ENCODE measurements at places on chromosomes 5 and 9.

- H3K27me3 ChIP-seq, result no peaks in the 10 kb centered on the region
- no peak overlapping the region for H3K4me3 ChIP-seq
- peaks cover 21% of the 10 kb centered on the region for H3K4me1 ChIP-seq
- peaks cover 9% of the 10 kb centered on the region for H3K36me3 ChIP-seq
Measured at GRCh38 chr5:116088062-116088461, 3.2 kb downstream of the COMMD10 start.

DNA sequence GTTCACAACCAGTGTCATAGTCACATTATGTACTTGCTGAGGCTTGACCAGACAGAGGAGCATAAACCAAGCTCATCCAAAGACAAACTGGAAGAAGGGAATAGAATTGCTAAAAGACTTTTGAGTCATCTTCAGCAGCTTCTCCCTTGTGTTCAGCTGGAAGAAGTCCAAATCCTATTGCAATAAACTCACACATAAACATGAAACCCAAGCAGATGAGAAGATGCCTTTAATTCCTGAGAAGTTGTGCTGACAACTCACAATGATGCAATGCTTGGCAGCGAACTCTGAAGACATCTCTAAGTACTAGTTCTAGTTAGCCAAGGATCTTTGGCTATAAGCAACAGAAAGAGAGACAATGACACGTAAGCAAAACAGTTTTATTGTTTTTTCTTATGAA lies 642.1 kb downstream of the KCTD16 start:
- no peaks in the 10 kb centered on the region for H3K4me1 ChIP-seq
- H3K27ac ChIP-seq, result no peak overlapping the region
- no peak for DNase-seq
- peaks cover 2% of the 10 kb centered on the region for H3K27me3 ChIP-seq
- peaks cover 3% of the 10 kb centered on the region for H3K36me3 ChIP-seq
- no peak overlapping the region for H3K4me3 ChIP-seq

GRCh38 chr5:76397200-76397599 lies 5.9 kb upstream of the IQGAP2 start:
- no peaks in the 10 kb centered on the region for H3K27me3 ChIP-seq
- no peaks in the 10 kb centered on the region for H3K36me3 ChIP-seq
- H3K27ac ChIP-seq, result no peak overlapping the region
- peaks cover 18% of the 10 kb centered on the region for H3K4me1 ChIP-seq

GRCh38 chr5:103272377-103272776 lies 13.8 kb downstream of the MACIR start:
- H3K36me3 ChIP-seq, result peaks cover 8% of the 10 kb centered on the region
- no peak for DNase-seq
- peak overlapping the region; percentile 34 for H3K27ac ChIP-seq

- no peaks in the 10 kb centered on the region for H3K36me3 ChIP-seq
- no peak overlapping the region for H3K4me3 ChIP-seq
- peak overlapping the region; percentile 94 for H3K27ac ChIP-seq
- peaks cover 37% of the 10 kb centered on the region for H3K4me1 ChIP-seq
- no peaks in the 10 kb centered on the region for H3K27me3 ChIP-seq
- no peak for DNase-seq
Measured at GRCh38 chr9:116493183-116493860, 193.8 kb upstream of the TRIM32 start.

GRCh38 chr9:29069376-29069775 lies 1496.1 kb upstream of the C9orf72 start:
- no peak overlapping the region for H3K27ac ChIP-seq
- no peaks in the 10 kb centered on the region for H3K36me3 ChIP-seq
- no peak overlapping the region for H3K4me3 ChIP-seq
- no peak for DNase-seq
- no peaks in the 10 kb centered on the region for H3K4me1 ChIP-seq
- peaks cover 3% of the 10 kb centered on the region for H3K27me3 ChIP-seq

DNA sequence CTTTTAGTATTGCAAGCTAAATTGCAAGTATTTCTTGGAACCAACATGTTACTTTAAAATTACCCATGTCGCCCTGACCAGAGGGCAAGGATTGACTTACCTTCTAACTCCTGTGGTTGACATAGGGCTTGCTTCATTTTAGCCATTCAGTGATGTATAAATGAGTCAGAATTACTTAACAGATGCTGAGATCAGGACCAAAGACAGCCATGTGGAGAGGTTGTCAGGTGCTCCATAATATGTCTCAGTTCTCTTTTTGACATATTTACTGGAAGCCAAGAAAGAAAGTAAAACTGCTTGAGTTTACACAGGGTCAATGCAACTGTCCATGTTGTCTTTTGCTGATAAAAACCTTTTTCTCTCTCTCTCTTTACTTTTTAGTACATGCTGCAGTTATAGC lies 33.2 kb downstream of the F2RL2 start:
- no peak overlapping the region for H3K4me3 ChIP-seq
- DNase-seq, result no peak
- no peak overlapping the region for H3K27ac ChIP-seq
- no peaks in the 10 kb centered on the region for H3K27me3 ChIP-seq
- H3K4me1 ChIP-seq, result peaks cover 4% of the 10 kb centered on the region
- no peaks in the 10 kb centered on the region for H3K36me3 ChIP-seq

DNA sequence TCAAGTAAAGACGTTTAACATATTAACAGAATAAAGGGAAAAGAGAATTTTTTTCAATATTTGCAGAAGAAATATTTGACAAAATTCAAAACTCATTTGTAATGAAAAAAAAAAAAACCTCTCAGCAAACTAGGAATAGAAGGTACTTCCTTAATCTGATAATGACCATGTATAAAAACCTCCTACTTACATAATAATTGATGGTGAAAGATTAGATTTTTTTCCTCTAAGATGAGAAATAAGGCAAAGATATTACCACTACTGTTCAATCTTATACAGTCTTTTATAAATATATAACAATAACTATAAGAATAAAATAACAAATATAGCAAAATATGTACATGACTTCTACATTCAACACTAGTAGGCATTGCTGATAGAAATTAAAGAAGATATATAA lies 424.6 kb upstream of the KLF4 start:
- H3K4me1 ChIP-seq, result no peaks in the 10 kb centered on the region
- peaks cover 4% of the 10 kb centered on the region for H3K27me3 ChIP-seq
- H3K4me3 ChIP-seq, result no peak overlapping the region
- H3K27ac ChIP-seq, result no peak overlapping the region
- no peak for DNase-seq

- H3K27ac ChIP-seq, result no peak overlapping the region
- H3K4me3 ChIP-seq, result no peak overlapping the region
- DNase-seq, result no peak
- H3K36me3 ChIP-seq, result no peaks in the 10 kb centered on the region
- peaks cover 42% of the 10 kb centered on the region for H3K4me1 ChIP-seq
Measured at GRCh38 chr5:125148706-125149105, 402.3 kb upstream of the ZNF608 start.

GRCh38 chr9:13646500-13647021 lies 367.1 kb upstream of the MPDZ start:
- no peak overlapping the region for H3K4me3 ChIP-seq
- peaks cover 9% of the 10 kb centered on the region for H3K36me3 ChIP-seq
- H3K27ac ChIP-seq, result no peak overlapping the region

GRCh38 chr9:37144762-37145161 lies 24.4 kb downstream of the ZCCHC7 start:
- no peaks in the 10 kb centered on the region for H3K27me3 ChIP-seq
- DNase-seq, result no peak
- peaks cover 5% of the 10 kb centered on the region for H3K4me1 ChIP-seq

GRCh38 chr9:134336228-134336627 lies 10.0 kb downstream of the RXRA start:
- no peaks in the 10 kb centered on the region for H3K36me3 ChIP-seq
- H3K27ac ChIP-seq, result no peak overlapping the region

GRCh38 chr5:94217216-94217615 lies 401.2 kb downstream of the KIAA0825 start:
- H3K4me3 ChIP-seq, result no peak overlapping the region
- H3K27me3 ChIP-seq, result no peaks in the 10 kb centered on the region
- peaks cover 2% of the 10 kb centered on the region for H3K4me1 ChIP-seq
- no peak for DNase-seq
- H3K36me3 ChIP-seq, result no peaks in the 10 kb centered on the region
- H3K27ac ChIP-seq, result no peak overlapping the region

DNA sequence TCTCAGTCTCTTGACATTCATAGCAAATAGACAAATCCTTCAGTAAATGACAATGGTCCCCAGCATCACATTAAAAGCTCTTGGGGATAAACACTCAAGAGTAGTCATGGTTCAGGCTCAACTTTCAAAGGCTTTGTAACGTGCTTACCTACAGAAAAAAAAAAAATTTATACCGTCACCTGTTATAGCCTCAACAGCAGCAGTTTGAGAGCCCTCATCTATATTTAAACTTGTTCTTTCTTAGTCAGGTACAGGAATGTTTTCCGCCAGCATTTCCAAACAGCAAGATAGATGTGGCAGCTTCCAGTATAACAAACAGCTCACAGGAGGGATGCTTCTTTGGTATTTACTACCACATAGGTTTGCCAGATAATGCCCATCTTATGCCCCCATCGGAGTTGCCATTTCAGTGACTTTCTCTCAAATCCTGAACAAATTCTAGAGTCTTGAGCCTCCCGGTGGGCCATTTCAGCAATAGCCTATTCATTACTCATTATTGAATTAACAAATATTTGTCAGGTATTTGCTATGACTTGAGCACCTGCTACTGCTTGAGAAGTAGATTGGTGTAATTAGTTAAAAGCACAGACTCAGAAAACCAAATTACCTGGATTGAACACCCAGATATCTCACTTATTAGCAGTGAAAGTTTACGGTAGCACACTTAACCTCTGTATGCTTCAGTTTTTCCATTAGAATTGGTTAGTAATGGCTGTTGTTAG lies 470.0 kb downstream of the EBF1 start:
- H3K4me3 ChIP-seq, result no peak overlapping the region
- H3K4me1 ChIP-seq, result no peaks in the 10 kb centered on the region
- H3K27ac ChIP-seq, result no peak overlapping the region
- H3K27me3 ChIP-seq, result peaks cover 23% of the 10 kb centered on the region

DNA sequence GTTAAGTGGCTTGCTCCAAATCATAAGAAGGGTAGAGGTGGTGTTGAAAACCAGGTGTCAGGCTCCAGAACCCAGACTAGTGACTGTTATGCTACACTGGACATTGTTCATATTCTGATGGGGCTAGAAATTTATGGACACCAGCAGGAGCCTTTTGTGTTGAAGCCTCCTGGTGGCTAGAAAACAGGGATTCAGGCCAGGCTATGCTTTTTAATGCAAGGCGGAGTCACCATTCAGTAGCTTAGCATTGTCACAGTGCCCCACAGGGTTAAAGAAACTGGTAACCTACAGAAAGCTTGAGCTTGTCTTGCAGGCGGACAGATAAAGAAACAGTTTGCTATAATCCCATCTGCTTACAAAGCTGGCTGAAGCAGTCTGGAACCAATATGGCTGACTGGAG lies 23.0 kb upstream of the GOLM1 start:
- no peak for DNase-seq
- no peak overlapping the region for H3K27ac ChIP-seq
- H3K4me1 ChIP-seq, result peaks cover 10% of the 10 kb centered on the region
- H3K27me3 ChIP-seq, result no peaks in the 10 kb centered on the region

GRCh38 chr9:88952086-88952615 lies 39.1 kb upstream of the S1PR3 start:
- no peak for DNase-seq
- H3K36me3 ChIP-seq, result no peaks in the 10 kb centered on the region
- no peak overlapping the region for H3K4me3 ChIP-seq
- no peak overlapping the region for H3K27ac ChIP-seq
- peaks cover 2% of the 10 kb centered on the region for H3K27me3 ChIP-seq
- peaks cover 32% of the 10 kb centered on the region for H3K4me1 ChIP-seq

All from mesothelial cell of epicardium (in vitro differentiated cells).